ENCODE measurements at places on chromosomes 4 and X.
A peak's percentile ranks its signal among the peaks of the same experiment; 100 is the strongest.

DNA sequence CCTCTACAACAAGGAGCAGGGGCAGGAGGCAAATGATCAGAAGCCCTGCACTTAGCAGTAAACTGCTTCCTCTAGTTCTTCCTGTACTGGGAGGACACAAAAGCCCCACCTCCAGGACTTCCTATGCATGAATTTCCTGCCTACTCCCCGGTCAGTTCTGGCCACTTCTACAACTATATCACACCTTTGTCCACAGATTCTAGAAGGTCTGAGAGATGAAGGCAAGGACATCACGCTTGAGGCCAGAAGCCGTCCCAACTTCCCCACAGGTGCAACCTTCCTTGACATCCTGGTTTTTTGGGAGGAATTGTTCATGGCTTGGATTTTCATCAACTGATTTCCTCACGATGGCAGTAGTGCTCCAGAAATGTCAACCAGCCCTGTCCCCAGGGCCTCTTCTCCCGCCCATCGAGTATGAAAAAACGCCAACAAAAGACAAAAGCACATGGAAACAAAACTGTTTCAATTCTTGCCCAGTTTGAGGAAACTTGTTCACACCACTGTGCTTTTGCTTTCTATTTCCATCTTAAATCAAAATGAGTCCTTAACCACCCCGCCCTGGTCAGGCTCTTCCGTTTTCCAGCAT is 206.5 kb upstream of the STK26 start:
- peak; percentile 74 for DNase-seq

DNA sequence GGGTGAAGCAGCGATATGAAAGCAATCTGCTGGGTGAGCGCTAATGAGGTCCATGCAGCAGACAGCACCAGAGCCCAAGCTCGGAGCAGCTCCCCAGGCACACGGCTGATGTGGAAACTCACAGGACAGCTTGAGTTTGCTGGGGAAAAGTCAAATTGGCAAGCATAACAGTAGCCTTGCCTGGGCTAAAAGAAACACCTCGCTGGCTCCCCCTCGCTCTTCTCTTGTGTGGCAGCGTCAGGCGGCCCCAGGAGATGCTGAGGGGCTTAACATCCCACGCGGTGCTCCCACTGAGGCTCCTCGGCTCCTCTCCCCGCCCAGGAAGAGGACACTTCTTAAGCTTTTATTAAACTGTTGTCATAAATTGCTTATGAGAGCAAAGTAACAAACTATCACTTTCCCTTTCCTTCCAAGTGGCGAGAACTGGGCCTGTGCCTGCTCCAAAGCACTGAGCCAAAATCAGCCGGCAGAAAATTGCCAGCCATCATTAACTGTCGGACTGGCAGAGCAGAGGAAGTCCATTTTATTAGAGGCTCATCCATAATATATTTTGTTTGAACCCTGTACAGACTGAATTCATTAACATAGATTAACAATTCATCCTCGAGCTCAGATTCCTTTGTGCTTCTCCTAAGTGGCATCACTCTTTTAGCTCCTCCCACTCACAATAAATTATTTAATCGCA is 111.4 kb downstream of the TSPAN5 start:
- DNase-seq = no peak

- DNase-seq = no peak
Observed at GRCh38 chrX:150694738-150695410, 1.7 kb downstream of the MTMR1 start.

- DNase-seq = no peak
Observed at GRCh38 chr4:109921384-109921808, 8.7 kb downstream of the EGF start.

GRCh38 chrX:28321286-28321685 is 266.0 kb upstream of the IL1RAPL1 start:
- no peak for DNase-seq

GRCh38 chrX:46754036-46754435 is 4.9 kb downstream of the SLC9A7 start:
- no peak for DNase-seq

DNA sequence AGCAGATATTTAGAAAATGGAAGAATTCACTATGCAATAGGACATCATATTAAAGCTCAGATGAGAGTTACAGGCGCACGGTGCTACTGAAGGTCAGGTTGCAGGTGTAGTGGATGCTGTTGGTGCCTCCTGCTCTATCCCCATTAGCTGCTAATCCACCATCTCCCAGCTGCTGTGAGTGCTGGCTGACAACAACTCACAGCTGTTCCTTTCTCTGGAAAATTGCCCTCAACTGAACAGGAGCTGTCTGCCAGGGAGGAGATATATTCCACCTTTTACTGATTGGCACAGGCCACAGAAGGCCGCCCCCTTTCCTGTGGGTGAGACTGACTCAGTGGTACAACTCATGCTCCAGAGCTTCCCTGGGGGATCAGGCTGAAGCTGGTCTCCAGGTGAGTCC is 48.7 kb downstream of the UCHL1 start:
- no peak for DNase-seq

Data from spleen (tissue), 13 donors.